ENCODE measurements at places on chromosomes 16 and 17.
A peak's percentile ranks its signal among the peaks of the same experiment; 100 is the strongest.

DNA sequence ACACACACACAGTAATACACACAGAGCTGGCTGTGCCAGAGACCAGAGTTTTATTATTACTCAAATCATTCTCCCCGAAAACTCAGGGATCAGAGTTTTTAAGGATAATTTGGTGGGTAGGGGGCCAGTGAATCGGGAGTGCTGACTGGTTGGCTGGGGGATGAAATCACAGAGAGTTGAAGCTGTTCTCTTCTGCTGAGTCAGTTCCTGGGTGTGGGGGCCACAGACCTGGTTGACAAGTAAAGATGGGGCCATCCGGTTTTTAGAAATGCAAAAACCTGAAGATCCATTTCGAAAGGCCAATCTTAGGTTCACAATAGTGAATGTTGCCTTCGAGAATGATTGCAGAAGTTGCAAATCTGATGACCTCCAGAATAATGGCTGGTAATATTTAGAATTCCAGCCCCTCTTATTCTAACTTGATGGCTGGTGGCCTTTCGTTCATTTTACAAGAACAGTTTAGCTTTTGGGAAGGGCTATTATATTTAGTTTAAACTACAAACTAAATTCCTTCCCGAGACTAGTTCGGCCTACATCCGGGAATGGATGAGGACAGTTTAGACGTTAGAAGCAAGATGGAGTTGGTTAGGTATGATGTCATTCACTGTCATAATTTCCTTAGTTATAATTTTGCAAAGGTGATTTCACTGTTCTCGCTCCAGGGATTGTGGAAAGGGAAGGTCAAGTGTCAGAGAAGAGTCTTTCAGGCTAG lies 123.2 kb downstream of the KCNJ18 start:
- DNase-seq: no peak

DNA sequence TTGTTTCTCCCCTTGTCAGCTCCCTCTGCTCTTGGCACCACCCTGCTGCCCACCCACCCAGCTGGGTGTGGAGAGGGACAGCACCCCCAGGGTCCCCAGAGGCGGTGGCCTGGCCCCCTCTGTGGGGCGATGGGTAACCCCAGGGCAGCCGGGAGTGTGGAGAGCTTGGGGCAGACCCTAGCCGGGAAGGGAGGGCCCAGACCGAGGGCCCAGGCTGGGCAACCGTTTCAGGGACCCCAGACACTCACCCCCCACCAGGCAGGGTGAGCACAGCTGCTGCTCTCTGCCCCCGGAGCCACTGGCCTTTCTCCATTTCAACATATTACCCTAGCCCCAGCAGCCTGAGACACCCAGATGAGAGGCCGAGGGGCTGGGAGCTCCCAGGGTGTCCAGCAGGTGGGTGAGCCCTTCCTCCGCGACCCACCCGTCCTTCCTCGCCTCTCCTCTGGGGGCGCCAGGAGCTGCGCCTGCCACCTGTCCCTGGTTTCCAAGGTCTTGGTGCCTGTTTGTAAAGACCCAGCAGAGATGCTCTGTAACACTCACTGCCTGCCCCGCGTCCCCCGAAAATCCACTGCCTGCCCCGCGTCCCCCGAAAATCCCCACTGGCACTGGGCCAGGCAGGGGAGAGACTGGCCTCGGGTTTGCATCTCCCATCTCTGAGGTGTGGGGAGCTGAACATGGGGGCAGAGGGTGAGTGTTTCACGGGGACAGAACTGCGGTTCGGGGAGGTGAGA lies 45.4 kb downstream of the BAHCC1 start:
- DNase-seq: no peak

DNA sequence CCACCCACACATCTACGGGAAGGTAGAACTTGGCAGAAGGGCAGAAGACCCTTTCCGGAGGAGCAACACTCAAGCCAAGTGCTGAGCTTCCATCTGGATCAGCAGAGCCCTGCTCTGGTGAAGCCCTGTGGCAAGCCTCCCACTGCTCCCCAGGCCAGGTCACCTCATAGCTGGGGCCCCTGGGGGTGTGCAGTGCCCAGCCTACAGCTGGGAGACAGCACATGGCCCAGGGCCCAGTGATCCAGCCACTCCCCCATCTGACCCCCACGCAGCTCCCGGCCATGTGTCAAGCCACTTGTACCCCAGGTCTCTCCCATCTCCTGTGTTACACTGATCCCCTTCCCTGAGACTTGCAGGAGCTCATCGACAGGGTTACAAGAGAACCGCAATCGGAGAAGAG lies 95.7 kb downstream of the RBFOX3 start:
- no peak for DNase-seq

DNA sequence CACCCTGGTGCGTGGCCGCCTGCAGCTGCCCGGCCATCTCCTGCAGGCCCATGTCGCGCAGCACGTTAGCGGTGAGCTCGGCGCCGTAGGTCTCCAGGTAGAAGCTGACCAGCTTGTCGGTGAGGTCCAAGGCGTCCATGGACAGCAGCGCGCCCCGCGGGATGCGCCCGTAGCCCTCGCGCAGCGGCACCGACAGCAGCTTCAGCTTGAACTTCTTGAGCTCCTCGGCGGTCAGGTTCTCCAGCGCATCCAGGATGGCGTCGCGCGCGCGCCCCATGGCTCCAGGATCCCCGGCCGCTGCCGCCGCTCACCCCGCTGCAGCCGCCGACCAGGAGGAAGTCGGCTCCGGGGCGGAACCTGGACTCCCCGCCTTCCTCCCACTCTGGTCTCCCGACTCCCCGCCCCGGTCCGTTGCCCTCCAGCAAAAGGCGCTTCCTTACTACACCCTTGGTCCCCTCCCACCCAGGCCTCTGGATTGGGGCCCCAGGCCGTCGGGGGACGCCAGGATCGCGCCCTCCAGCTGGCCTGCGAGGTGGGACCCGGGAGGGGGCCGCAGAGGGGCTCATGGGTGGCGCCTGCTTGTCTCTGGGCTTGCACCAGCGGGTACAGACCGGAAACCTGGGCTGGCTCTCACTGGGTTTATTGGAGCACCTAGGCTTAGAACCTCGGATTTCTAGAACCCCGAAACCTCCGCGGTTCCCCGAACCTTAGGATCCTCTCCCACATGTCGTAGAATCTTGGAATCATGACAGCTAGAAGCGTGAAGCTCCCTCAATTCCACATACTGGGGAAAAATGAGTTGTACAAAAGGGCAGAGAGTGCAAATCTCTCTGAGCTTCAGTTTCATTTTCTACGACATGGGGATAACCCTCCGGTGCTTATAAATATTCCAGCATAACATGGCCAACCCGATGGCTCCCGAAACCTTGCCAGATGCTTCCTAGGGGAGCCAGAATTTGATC lies at the start of gene PYCARD:
Gene PYCARD (minus strand): TSS at position 347 of the 962 bp plus-strand sequence. CDS start 70 bp downstream, at position 277.
- no peak for DNase-seq

- DNase-seq: no peak
These were observed 133.9 kb downstream of the PARN start for GRCh38 chr16:14496047-14496770.

GRCh38 chr16:5143761-5144620 lies 46.4 kb upstream of the EEF2KMT start:
- no peak for DNase-seq

DNA sequence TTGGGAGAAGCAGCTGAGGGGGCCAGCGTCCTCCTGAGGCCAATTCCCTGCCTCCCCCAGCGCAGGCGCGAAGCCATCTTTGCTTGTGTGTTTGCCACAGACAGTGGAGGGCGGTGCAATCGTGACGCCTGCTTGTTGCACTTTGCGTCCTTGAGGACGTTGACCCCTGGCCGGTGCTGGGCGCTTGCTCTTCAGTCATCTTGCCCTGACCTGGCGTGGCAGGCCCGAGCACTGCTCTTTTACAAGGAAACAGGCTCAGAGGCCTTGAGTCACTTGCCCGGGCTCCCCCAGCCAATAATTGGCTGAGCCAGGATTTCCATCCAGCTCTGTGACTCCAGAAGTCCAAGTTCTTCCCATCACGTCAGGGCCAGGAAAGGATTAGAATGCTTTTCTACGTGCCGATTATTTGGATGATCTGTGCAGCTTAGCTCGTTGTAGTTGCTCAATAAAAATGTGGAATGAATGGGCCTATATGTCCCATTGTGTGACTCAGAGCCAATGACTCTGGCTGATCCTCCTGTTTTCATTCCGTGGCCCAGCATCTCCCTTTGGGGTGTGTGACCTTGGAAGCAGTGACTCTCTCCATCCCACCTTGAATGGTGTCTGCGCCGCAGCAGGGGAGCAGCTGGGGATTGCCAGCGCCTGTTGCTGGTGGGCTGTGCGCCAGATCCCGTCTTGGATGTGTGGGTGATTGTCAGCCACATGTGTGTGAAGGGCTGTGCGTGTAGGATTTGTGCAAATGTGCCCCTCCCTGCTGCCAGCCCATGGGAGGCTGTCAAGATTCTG lies 214.1 kb downstream of the SEC14L1 start:
- no peak for DNase-seq

- DNase-seq: no peak
These were observed 95.7 kb upstream of the DNAH17 start for GRCh38 chr17:78672871-78673371.

DNA sequence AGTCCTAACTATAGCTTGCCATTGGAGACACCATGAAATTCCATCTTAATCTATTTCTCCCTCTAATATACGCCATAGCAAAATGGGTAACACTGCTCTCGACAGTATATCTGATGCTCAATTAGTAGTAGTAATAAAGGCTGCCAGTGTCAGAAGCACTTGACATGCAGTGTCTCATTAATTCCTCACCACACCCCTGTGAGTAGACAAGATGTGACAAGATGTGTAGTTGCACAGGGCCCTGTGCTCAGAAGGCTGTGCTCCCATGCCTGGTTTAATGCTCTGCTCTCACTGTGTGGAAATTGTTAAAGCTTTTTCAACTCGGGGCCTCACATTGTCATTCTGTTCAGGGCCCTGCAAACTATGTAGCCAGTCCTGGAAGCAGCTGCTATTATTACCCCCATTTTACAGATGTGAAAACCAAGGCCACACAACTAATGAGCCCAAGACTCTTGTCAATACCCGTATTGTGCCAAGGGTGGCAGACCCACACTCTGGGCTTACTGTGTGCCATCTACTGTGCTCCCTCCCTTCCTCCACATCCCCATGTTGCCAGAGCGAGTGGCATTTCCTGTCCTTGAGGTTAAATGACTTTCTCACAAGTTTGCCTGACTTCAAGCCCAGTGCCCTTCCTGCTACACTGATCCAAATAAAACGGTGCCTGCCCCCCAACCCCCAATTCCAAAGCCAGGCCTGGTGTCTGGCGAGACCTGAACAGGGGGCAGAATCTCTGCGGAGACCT lies 287.3 kb upstream of the CCL2 start:
- DNase-seq: no peak

DNA sequence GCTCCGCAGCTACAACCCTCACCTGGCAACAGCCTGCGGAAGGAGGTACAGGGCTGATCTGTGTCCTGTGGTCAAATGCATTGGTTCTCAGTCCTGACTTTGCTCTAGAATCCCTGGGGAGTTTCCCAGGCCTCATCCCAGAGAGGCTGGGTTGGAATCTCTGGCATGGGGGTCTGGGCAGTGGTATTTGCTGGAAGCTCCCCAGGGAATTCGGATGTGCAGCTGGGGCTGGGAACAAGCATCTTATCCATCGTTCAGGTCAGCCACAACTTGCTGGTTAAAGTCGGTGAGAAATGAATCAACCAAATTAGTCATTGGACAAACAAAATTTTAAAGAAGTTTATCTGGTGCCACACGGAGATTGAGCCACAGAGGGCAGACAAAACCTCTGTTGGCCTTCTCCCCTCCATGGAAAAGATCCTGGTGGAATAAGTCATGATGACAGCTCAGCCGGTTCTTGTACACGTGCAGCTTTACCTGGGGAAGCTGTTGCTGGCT lies 231.2 kb downstream of the FOXL1 start:
- DNase-seq: no peak

GRCh38 chr17:65022751-65023700 lies 33.5 kb downstream of the GNA13 start:
- DNase-seq: no peak

DNA sequence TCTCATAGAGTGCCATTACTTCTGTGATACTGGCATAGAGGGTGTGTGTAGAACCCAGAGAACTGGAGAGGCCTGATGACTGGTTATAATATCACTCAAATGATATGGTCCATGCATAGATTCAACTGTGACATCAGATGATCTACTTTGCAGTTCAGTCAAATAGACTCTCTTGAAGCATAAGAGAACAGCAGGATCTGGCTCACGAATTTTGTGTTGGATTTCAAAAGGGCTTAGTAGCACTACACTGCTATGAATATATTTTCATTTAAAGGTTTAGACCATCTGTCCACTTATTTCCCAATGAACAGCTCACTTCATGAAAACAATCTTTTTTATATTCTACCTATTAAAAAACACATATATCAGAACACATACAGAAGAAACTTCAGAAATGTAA lies 119.7 kb downstream of the KIF2B start:
- DNase-seq: no peak

GRCh38 chr16:67857547-67858233 lies 10.2 kb upstream of the CENPT start:
- no peak for DNase-seq

DNA sequence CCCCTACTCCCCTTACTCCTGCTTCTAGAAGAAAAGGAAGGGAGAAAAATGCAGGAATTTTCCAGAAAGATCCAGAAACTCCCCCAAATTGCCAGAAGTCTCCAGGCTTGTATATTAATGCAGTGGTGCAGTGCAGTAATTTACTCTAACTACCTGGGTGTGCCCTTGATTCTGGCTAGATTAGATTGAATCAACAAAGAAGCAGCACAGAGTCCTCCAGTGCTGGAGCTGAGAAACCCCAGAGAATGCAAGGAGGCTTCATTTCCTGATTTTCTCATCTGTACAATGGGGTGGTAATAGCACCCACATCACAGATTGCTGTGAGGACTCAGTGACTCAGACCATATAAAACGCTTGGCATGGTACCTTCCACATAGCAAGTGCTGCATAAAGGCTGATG lies 247.3 kb upstream of the RPL38 start:
- no peak for DNase-seq

GRCh38 chr16:70399951-70400350 lies 38.9 kb downstream of the ST3GAL2 start:
- DNase-seq: no peak

DNA sequence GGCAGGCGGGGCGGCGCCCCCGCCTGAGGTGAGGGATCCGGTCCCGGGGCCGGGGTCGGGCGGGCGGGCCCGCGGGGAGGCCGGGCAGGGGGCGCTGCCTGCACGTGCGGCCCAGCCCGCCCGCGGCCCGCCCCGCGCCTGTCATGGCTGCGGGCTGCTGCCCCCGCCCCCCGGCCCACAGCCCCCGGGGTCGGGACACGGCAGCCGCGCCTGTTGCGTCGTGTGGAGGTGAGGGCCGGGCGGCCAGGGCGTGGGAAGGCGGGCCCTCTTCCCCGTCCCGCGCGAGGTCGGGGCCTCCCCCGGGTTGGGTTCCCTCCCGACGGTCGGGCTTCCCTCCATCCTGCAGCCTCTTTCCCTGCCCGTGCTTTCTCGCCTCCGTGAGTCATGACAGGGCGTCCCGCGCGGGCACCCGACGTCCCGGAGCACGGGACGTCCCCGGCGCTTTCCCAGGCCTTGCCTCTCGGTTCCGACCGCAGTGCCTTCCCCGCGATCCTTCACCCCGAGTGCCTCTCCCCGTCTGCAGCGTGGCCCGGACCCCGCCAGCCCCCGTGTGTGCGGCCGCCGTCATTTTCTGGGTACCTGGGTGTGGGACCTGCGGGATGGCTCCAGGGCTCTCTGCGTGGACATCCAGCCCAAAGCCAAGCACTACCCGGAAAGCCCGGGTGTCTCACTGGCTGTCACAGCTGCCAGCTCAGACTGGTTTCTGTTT lies 76.7 kb downstream of the CHD9 start:
- peak; percentile 22 for DNase-seq

GRCh38 chr17:45376171-45377005 lies 56.3 kb downstream of the ARHGAP27 start:
- DNase-seq: no peak
